ENCODE measurements at places on chromosomes 13 and 19.

- DNase-seq = no peak
Measured at GRCh38 chr19:32743447-32743846, 23.9 kb downstream of the TDRD12 start.

DNA sequence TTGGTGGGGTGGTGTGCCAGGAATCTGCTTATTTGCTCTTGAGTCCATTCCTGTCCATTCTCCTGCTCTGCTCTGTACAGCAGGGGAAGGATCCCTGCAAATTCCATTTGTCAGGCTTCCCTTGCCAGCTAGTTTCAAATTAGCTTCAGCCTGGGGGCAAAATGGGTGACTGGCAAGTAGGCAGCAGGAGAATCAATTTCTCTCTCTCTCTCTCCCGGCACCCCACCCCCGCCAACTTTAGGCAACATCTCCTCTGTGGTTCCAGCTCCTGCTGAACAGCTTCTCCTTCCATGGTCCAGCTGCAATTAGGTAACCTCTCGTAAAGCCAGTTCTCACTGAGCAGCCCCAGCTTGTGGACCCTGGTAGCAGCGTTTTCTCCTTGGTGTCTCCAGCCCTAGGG, 6.7 kb upstream of the MYCBP2 start:
- DNase-seq = no peak

GRCh38 chr13:64410276-64411053, 2819.7 kb downstream of the PCDH9 start:
- no peak for DNase-seq

GRCh38 chr13:71634182-71634581, 232.8 kb downstream of the DACH1 start:
- DNase-seq = no peak

GRCh38 chr13:114142640-114143490, 10.4 kb upstream of the RASA3 start:
- no peak for DNase-seq

DNA sequence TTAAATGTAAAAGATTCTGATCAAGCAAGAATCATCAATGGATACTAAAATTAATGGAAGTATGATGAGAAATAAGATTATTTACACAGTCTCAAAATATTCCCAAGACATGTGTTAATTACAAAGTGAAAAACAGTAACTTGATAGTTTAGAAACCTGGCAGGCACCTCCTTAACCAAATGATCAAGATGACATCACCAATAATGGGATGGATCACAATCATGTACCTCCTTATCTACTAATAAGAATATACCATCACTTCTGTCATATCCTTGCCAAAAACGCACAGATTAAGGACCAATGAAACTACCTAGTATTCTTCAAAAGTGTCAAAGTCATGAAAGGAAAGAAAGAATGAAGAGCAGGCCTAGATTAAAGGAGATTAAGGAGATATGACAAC, 30.0 kb downstream of the TSC22D1 start:
- DNase-seq = no peak

- no peak for DNase-seq
Measured at GRCh38 chr13:67075239-67075638, 154.9 kb downstream of the PCDH9 start.

- no peak for DNase-seq
Measured at GRCh38 chr19:42165146-42165545, 32.9 kb upstream of the POU2F2 start.

- DNase-seq = peak; percentile 4
Measured at GRCh38 chr13:79901336-79901735, 420.4 kb downstream of the NDFIP2 start.

GRCh38 chr13:24348797-24349515, 39.6 kb downstream of the C1QTNF9 start:
- DNase-seq = no peak

DNA sequence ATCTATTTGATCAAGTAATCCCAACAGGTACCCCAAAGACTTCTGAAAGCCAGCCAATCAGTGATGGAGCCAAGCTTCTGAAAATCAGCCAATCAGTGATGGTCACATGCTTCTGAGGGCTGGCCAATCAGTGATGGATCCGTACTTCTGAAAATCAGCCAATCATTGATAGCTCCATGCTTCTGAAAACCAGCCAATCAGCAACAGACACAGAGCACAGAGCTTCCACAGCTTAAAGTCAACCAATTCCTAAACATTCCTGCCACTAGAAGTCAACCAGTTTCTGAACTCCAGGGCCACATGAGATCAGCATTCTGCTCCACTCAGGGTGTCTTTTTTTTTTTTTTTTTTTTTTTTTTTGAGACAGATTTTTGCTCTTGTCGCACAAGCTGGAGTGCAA, 8.2 kb upstream of the HSD17B14 start:
- no peak for DNase-seq

- no peak for DNase-seq
Measured at GRCh38 chr13:88051746-88052482, 380.7 kb downstream of the SLITRK5 start.

GRCh38 chr19:49475995-49476880, 2.2 kb downstream of the FLT3LG start:
- no peak for DNase-seq

DNA sequence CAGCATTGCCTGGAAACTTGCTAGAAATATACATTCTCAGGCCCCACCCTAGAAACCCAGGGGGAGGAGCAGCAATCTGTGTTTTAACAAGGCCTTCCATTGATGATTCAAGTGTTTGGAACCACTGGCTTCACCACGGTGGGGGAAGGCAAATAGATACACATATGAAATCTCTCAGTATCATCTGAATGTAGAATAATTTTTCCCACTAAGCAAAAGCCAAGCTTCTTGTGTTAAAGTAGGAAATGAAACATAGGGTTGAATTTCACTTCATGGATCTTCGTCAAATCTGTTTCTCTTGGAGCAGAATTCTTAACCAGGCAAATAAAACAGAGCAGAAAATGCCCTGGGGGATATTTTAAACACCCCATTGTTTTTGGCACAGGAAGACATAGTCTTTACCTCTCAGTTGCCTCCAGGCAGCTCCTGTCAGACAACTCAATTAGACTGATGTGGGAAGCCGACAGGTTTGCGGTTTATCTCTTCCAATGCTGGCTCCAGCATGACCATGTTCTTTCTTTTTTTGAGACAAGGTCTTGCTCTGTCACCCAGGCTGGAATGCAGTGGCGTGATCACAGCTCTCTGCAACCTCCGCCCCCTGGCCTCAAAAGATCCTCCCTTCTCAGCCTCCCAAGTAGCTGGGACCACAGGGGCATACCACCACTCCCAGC, 213.0 kb downstream of the FOXO1 start:
- DNase-seq = no peak
